IPS DF 6.9 (cell line): ENCODE measurements at places on chromosomes 5 and 9.
A peak's percentile ranks its signal among the peaks of the same experiment; 100 is the strongest.

DNA sequence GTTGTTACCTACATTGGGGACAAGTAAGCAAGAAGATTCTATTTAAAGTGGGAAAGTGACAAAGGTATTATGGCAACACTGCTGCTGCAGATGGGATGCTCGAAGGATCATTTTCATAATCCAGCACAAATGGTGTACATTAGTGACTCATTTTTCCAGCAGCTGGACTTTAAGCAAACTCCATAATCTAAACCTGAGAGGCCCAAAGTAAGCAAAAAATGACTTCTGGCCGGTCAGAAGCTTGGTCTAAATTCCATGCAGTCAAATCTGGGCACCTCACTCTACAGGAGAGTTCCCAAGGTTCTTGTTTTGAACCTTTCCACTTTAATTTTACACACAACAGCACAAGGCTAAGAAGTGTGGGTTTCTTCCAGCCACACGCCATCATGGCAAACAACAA lies 43.6 kb upstream of the TRAF1 start:
- H3K4me3 ChIP-seq = no peak overlapping the region
- H3K27me3 ChIP-seq = no peaks in the 10 kb centered on the region
- H3K4me1 ChIP-seq = peaks cover 3% of the 10 kb centered on the region
- no peak overlapping the region for H3K27ac ChIP-seq

DNA sequence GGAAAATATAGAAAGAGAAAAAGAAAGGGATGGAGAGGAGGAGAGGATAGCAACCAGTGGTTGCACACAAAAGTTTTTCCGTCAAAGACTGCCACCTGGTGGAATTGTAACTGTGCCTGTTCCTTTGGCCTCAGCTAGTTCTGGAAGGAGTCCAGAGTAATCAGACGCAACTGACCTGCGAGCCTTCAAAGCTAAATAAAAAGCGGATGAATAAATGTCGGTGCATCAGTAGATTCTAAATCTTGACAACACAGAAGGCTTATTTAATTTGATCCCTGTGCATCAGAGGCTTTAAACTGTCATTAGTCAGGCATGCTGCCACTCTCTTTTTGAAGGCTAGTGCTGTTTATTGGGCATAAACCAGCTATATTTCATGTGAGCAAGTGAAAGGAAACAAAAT lies 132.9 kb upstream of the ACO1 start:
- no peaks in the 10 kb centered on the region for H3K4me1 ChIP-seq
- peak; percentile 57 for DNase-seq
- H3K36me3 ChIP-seq = no peaks in the 10 kb centered on the region

- no peaks in the 10 kb centered on the region for H3K4me1 ChIP-seq
- DNase-seq = no peak
- no peak overlapping the region for H3K27ac ChIP-seq
- H3K36me3 ChIP-seq = no peaks in the 10 kb centered on the region
Measured at GRCh38 chr9:3809724-3810123, 283.9 kb upstream of the RFX3 start.

DNA sequence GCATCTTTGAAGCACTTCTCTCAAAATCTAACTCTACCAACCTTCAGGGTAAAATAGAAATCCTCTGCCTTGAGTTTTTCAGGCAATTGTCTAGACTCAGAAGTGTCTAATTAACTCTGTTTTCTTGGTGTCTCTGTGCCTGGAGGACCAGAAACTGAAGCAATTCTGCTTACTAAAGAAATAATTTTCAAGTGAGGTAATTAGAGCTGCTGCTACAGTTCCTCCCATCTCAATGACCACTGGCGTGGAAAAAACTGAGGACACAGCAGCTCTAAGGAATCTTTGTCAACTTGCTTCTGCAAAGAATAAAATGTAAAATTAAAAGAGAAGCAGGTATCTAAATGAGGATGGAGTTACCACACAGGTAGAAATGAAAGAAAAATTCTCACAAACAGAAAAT lies 785.0 kb downstream of the PRELID2 start:
- H3K4me3 ChIP-seq = no peak overlapping the region
- no peak overlapping the region for H3K27ac ChIP-seq
- no peaks in the 10 kb centered on the region for H3K27me3 ChIP-seq
- no peaks in the 10 kb centered on the region for H3K36me3 ChIP-seq
- DNase-seq = no peak
- H3K4me1 ChIP-seq = no peaks in the 10 kb centered on the region

GRCh38 chr9:87909310-87910041 lies 8.3 kb upstream of the SPATA31C1 start:
- H3K36me3 ChIP-seq = no peaks in the 10 kb centered on the region
- no peak for DNase-seq
- no peak overlapping the region for H3K27ac ChIP-seq
- no peak overlapping the region for H3K4me3 ChIP-seq

DNA sequence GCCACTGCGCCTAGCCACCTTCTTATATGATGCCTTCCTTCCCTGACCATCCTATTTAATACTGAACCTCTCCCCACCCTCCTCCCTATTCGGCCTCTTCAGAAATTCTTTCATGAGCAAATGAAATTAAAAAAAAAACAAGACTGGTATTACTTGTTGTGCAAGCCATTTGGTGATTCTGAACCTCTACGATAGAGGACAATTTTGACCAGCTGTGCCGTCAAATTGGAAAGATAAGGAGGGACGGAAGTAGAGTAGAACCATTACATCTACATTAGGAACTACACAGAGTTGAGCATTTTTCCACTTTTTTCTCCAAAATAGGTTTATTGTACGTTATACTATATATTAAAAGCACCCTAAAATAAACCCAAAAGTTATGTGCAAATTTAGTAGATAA lies 2.9 kb downstream of the DHX29 start:
- no peaks in the 10 kb centered on the region for H3K4me1 ChIP-seq
- H3K36me3 ChIP-seq = no peaks in the 10 kb centered on the region
- H3K27me3 ChIP-seq = no peaks in the 10 kb centered on the region
- H3K4me3 ChIP-seq = no peak overlapping the region
- DNase-seq = no peak

DNA sequence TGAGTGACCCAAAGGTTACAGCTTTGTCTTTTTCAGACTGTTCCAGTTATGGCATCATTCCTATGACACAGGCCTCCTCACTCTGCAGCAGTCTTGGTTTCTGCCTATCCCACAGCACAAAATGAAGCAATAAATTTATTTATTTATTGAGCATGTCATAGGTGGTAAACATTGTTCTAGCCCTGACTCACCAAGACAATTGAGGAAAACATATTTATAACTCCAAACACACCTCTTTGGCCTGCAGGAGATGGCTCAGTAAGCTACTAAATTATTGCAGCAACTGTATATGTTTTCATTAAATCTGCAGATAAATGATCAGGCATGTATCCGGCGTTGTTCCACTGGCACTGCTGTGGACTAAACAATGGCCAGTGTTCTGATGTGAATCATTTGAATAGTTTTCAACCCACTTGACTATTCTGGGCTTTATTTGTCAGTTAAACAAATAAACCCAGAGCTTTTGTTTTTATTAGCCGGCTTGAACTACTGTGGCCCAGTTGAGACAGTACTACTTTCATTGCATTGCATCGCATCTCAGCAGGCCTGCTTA lies 83.2 kb downstream of the FOXD1 start:
- H3K4me1 ChIP-seq = no peaks in the 10 kb centered on the region
- no peaks in the 10 kb centered on the region for H3K27me3 ChIP-seq
- no peak overlapping the region for H3K4me3 ChIP-seq
- H3K36me3 ChIP-seq = no peaks in the 10 kb centered on the region
- H3K27ac ChIP-seq = no peak overlapping the region

DNA sequence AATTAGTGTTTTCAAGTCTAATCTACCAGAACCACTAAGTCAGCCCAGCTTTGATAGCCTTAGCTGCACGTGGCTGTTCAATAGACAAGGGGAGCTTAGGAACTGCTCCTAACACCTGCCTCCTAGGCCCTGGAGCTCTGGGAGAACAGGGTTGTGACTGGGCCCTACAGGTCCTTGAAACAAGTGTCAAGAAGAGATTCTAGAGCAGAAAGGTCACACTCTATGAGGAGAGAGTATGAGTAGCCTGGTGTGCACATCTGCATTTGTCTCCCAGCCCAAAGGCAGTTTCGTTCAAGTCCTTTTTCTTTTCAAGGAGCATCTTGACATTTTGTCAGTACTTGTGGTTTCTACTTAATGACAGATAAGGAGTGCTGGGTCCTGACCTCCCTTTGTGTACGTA lies 206.1 kb downstream of the PRELID2 start:
- no peak overlapping the region for H3K27ac ChIP-seq
- no peak for DNase-seq
- no peak overlapping the region for H3K4me3 ChIP-seq
- H3K4me1 ChIP-seq = no peaks in the 10 kb centered on the region
- H3K36me3 ChIP-seq = no peaks in the 10 kb centered on the region

GRCh38 chr9:95938724-95939123 lies 63.2 kb downstream of the ERCC6L2 start:
- no peak overlapping the region for H3K27ac ChIP-seq
- DNase-seq = no peak
- no peaks in the 10 kb centered on the region for H3K27me3 ChIP-seq
- peaks cover 2% of the 10 kb centered on the region; the same call in 1 of the 2 replicates for H3K36me3 ChIP-seq
- no peaks in the 10 kb centered on the region for H3K4me1 ChIP-seq
- no peak overlapping the region for H3K4me3 ChIP-seq

- no peak overlapping the region for H3K4me3 ChIP-seq
- peaks cover 4% of the 10 kb centered on the region; the same call in 1 of the 2 replicates for H3K36me3 ChIP-seq
- DNase-seq = no peak
- no peaks in the 10 kb centered on the region for H3K27me3 ChIP-seq
Measured at GRCh38 chr5:176538989-176539384, 1.8 kb upstream of the RNF44 start.

GRCh38 chr5:77128411-77129061 lies 41.5 kb upstream of the ZBED3 start:
- no peak for DNase-seq
- H3K27ac ChIP-seq = no peak overlapping the region
- no peak overlapping the region for H3K4me3 ChIP-seq
- H3K36me3 ChIP-seq = no peaks in the 10 kb centered on the region

DNA sequence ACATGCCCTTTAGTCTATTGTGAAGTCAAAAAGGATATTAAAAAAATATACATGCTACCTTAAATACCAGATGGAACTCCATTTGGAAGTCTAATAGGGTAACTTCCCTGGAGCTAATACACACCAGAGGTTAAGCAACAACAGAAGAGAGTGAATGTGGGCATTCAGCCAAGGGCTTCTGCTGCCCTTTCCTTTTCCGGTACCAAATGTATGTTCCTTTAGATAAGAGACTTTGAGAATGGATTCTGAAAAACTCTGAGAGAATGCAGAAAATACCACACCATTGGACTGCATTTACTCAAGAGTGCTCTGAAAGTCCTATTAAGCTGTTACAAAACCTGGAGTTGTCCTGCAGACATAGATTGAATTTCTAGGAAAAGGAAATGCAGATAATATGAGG lies 23.8 kb upstream of the TRPM3 start:
- H3K27me3 ChIP-seq = no peaks in the 10 kb centered on the region
- H3K27ac ChIP-seq = no peak overlapping the region
- no peak overlapping the region for H3K4me3 ChIP-seq
- no peaks in the 10 kb centered on the region for H3K36me3 ChIP-seq
- DNase-seq = no peak
- H3K4me1 ChIP-seq = no peaks in the 10 kb centered on the region

DNA sequence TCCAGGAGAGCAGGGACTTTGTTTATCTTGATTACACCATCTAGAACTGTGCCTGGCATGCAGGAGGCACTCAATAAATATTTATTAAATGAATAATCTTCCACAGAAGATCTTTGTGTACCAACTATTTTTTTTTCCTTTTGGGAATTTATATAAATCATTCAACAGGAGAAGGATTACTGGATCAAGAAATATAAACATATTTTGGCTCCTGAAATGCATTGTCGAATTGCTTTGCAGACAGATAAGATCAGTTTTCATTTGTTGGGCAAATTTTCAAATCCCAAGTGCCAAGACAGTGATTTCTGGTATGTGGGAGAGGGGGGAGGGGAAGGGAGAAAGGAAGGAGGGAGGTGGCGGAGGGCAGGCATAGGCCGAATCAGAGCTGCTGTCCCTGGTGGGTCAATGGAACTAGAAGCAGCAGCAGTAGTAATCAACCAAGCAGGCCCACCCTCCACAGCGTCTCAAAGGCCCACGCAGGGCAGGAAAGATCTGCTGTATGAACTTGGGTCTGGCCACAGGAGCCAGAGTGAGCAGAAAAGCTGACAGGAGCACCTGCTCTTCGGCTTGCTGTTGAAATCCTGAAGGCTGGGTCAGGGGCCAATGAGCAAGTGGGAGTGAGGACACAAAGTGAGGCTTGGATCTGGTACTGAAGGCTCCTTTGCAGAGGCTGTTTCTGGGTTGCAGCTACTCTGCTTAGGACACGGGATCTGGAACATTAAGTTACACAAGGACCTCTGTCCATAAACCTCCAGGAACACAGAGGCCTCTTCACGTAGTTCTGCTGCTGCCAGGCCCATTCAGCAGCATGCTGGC lies 15.8 kb upstream of the TRAF1 start:
- no peaks in the 10 kb centered on the region for H3K27me3 ChIP-seq
- peaks cover 3% of the 10 kb centered on the region; the same call in 1 of the 2 replicates for H3K4me1 ChIP-seq
- H3K27ac ChIP-seq = no peak overlapping the region
- no peak overlapping the region for H3K4me3 ChIP-seq
- DNase-seq = no peak

DNA sequence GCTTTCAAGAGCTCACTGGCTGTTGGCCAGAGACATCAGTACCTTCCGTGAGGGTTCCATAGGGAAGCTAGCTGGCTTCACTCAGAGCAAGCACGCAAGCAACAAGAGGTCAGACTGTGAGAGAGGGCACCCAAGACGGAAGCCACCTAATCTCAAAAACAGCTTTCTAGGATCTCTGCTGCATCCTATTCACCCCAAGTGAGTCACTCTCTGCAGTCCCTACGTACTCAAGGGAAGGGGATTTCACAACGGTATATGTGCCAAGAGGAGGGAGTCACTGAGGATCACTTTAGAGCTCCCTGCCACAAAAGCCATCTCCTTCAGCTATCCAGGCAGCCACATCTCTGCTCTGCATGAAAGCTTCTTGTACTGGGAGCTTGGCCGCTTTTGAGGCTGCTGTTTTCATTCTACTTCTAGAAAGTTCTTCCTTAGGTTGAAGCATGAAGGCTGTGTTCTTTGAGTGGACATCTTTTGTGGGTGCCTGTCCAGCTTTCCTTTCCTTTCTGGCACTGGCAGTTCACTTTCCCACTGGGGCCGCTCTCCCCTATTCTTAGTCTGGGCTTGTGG lies 249.5 kb downstream of the MAN2A1 start:
- H3K27ac ChIP-seq = no peak overlapping the region
- no peaks in the 10 kb centered on the region for H3K27me3 ChIP-seq
- no peak for DNase-seq
- no peak overlapping the region for H3K4me3 ChIP-seq
- H3K4me1 ChIP-seq = no peaks in the 10 kb centered on the region

- H3K27me3 ChIP-seq = no peaks in the 10 kb centered on the region
- peaks cover 4% of the 10 kb centered on the region; the same call in 1 of the 2 replicates for H3K36me3 ChIP-seq
- H3K4me1 ChIP-seq = no peaks in the 10 kb centered on the region
- no peak for DNase-seq
Measured at GRCh38 chr5:68554571-68555279, 339.2 kb downstream of the PIK3R1 start.
